ENCODE measurements at places on chromosomes 1 and 21.

GRCh38 chr1:94305704-94306103 lies 68.3 kb upstream of the ARHGAP29 start:
- no peak for DNase-seq

- no peak for DNase-seq
These were observed 99.9 kb downstream of the ZSCAN20 start for GRCh38 chr1:33572387-33572786.

GRCh38 chr1:19044975-19045831 lies 88.7 kb upstream of the IFFO2 start:
- DNase-seq, result no peak

DNA sequence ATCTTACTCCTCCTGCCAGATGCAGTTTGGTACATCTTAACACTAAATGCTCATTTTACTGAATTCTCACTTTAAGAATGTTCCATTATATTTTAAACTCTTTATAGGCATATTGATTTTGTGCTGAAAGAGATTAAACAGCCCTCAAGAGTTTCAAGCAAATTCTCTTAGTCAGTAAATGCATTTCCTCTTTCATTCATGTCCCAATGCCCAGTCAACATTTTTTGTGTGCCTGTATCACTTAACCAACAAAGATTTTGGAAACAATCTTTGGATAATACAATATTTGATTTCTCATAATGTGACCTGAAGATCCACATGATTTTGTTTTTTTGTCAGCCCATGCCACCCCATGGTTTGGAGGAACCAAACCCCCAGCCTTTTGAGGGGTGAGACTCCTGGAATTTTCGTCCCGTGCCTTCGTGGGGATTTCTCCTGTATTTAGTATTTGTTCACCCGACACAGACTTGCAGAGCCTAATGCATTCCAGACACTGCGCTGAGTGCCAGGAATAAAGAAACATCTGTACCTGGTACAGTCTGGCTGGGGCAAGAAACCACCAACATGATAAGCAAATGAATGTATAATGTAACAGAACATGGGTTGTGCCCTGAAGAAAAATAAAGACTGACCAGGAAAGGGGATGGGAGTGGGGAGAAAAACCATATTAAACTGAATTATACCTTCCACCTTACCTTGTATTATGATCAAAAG lies 47.1 kb upstream of the ETS2 start:
- no peak for DNase-seq

DNA sequence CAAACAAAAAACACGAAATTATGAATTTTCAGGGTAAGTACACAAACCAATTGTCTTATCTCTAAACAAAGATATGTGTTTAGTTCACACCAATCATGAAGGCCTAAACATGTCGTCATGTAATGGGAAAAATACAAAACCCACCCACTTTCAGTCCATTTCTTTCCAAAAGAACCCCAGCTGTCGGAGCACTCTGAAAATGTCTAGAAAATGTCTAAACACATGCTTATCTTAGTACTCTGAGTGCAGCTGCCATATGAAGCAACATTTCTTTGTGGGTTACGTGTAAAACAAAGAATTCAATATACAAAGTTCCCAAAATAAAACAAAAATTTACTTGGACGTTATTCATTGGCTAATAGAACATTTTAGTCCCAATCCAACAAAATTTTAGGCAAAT lies 22.7 kb downstream of the SERBP1 start:
- no peak for DNase-seq

GRCh38 chr1:97906567-97907241 lies 14.1 kb downstream of the DPYD start:
- no peak for DNase-seq

GRCh38 chr1:100485855-100486258 lies 52.1 kb upstream of the GPR88 start:
- DNase-seq, result no peak

GRCh38 chr21:14846621-14847020 lies 218.2 kb downstream of the NRIP1 start:
- DNase-seq, result no peak

GRCh38 chr1:31800674-31800967 lies 15.2 kb downstream of the SPOCD1 start:
- DNase-seq, result no peak
